Upper lobe of left lung (tissue), 6 donors: ENCODE measurements at places on chromosomes 3 and 15.

DNA sequence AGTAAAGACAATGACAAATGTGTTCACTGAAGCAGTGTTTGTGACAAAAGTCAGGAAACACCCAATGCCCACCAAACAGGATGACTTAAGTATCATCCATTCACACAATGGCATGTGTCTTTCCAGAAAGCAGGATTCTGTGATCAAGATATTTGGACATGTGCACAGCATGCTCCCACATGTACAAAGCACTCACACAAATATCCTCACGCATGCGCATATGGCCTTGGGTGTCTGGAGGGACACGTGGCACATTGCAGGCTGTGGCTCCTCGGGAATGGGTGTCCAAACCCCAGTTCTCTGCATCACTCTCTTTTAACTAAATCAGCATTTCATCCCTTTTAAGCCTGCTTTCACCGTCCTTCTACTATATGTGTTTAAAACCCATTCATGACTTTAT, 130.5 kb downstream of the KLF13 start:
- H3K4me1 ChIP-seq: peaks cover 4% of the 10 kb centered on the region
- peak; percentile 13 for DNase-seq
- no peaks in the 10 kb centered on the region for H3K36me3 ChIP-seq
- no peaks in the 10 kb centered on the region for H3K27me3 ChIP-seq

GRCh38 chr3:135471911-135472310, 493.6 kb upstream of the PPP2R3A start:
- H3K4me1 ChIP-seq: no peaks in the 10 kb centered on the region
- DNase-seq: no peak
- H3K4me3 ChIP-seq: no peak overlapping the region
- H3K36me3 ChIP-seq: no peaks in the 10 kb centered on the region
- H3K27me3 ChIP-seq: no peaks in the 10 kb centered on the region

- H3K4me3 ChIP-seq: no peak overlapping the region
- peak overlapping the region; percentile 46 for H3K27ac ChIP-seq
- H3K36me3 ChIP-seq: peaks cover 66% of the 10 kb centered on the region
- H3K4me1 ChIP-seq: peaks cover 10% of the 10 kb centered on the region
- peak; percentile 91 for DNase-seq
These were observed 12.6 kb upstream of the LMAN1L start for GRCh38 chr15:74799856-74800558.

- no peaks in the 10 kb centered on the region for H3K27me3 ChIP-seq
- no peaks in the 10 kb centered on the region for H3K36me3 ChIP-seq
- H3K4me1 ChIP-seq: no peaks in the 10 kb centered on the region
- H3K4me3 ChIP-seq: no peak overlapping the region
- no peak overlapping the region for H3K27ac ChIP-seq
These were observed 853.8 kb downstream of the IGSF11 start for GRCh38 chr3:118180853-118181252.

DNA sequence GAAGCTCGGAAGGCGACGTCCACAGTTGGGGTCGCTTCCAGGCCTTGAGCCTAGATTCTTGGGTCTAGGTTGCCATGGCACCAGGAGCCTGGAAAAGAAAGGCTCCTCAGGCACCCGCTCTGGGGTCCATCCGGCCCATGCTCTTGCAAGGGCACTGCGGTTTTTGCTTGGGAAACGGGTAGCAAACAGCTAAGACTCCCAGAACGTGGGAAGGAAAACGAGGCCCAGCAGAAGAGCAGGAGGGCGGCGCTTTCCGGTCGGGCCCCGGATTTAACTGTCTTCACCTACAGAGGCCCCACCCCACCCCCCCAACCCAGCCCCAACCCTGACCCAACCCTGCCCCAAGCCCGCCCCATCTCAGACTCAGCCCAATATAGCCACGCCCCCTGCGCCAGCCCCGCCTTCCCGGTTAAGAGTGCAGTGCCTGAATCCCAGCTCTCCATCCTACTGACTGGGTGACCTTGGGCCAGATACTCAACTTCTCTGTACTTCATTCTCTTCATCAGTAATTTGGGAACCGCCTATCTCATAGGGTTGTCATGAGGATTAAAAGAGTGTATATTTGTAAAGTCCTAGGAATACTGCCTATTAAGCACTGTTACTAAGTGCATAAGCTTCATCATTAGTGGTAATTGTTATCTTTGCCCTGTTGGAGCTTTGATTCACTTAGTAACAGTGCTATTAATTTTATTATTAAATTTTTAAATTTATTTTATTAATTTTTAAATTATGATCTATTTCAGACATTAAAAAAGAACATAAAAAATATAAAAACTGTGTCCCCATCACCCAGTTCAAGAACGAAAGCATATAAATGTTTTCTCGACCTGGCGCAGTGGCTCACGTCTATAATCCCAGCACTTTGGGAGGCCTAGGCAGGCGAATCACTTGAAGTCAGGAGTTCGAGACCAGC, 28.4 kb upstream of the SMAD6 start:
- peak; percentile 70 for DNase-seq
- H3K27ac ChIP-seq: no peak overlapping the region
- H3K36me3 ChIP-seq: no peaks in the 10 kb centered on the region
- H3K4me1 ChIP-seq: peaks cover 24% of the 10 kb centered on the region
- H3K4me3 ChIP-seq: no peak overlapping the region

DNA sequence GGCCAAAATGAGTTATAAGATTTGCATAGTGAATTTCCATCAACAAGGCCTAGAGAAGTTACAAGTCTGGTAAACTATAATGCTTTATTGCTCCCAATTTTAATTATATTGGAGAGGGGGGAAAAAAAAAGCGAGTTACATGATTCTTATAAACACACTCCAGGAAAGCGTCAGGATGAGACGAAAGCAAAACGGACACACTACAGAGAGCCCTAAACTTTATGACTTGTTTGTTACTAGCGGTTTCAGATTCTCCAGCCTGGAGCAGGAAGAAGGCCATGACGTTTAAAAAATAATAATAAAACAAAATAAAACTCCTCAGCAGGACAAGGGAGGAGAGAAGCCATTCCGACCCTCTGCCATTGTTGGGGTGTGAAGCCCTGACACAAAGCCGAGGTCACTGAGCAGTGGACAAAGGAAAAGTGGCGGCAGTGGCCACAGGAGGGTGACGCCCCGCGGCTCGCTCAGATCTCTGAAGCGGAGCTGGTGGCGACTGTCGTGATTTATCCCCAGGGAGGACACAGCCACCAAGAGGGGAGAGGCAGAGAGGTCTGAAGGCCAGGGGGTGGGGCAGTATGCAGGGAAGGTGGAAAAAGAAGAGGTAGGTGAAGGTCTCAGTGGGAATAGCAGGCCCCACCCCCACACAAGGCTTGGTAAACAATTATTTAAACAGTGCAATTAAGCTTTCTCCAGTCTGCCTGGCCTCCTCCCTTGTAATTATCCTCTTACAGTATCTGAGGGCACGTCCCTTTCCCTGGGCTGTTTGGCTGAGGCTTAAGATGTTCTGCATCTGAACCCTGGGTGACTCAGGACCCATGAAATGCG, 45.3 kb downstream of the ADAMTS9 start:
- no peaks in the 10 kb centered on the region for H3K27me3 ChIP-seq
- H3K4me3 ChIP-seq: no peak overlapping the region
- DNase-seq: no peak
- H3K4me1 ChIP-seq: no peaks in the 10 kb centered on the region

GRCh38 chr3:120364821-120365220, 15.7 kb upstream of the LRRC58 start:
- no peaks in the 10 kb centered on the region for H3K4me1 ChIP-seq
- no peak overlapping the region for H3K27ac ChIP-seq
- no peaks in the 10 kb centered on the region for H3K36me3 ChIP-seq
- DNase-seq: no peak

- no peak overlapping the region for H3K4me3 ChIP-seq
- no peaks in the 10 kb centered on the region for H3K27me3 ChIP-seq
- H3K27ac ChIP-seq: peak overlapping the region; percentile 73
These were observed 26.2 kb downstream of the ATOSA start for GRCh38 chr15:52652984-52653383.

DNA sequence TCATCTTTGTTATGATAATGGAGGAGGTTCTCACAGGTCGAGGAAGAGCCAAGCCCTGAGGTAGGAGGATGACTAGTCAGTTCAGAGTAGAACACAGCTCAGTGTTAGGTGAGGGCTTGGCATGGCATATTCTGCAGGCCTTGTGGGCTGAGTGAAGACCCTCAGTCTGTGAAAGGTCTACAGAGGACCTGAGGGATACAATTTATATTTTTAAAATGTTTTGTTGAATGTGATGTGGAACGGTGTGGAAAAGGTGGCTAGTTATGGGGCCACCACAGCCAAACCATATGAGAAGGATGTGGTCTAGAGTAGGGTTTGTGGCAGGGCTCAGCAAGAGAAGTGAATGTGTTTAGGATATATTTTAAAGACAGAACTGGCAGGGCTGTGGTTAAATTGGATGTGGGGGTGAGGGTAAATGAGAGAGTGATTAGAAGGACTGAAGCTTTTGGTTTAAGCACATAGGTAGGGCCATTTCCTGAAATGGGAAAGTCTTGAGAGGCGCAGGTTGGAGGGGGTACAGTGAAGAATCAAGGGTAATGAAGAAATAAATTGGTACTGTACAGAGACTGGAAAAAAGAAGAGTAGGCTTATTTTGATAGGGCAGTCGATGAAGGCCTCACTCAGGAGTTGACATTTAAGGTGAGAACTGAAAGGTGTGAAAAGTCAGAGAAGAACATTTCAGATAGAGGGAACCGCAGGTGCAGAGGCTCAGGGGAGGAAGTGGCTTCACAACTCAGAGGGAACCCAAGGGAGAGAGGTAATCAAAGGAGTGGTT, 60.5 kb downstream of the SPTSSB start:
- H3K4me3 ChIP-seq: no peak overlapping the region
- DNase-seq: no peak
- no peaks in the 10 kb centered on the region for H3K4me1 ChIP-seq

DNA sequence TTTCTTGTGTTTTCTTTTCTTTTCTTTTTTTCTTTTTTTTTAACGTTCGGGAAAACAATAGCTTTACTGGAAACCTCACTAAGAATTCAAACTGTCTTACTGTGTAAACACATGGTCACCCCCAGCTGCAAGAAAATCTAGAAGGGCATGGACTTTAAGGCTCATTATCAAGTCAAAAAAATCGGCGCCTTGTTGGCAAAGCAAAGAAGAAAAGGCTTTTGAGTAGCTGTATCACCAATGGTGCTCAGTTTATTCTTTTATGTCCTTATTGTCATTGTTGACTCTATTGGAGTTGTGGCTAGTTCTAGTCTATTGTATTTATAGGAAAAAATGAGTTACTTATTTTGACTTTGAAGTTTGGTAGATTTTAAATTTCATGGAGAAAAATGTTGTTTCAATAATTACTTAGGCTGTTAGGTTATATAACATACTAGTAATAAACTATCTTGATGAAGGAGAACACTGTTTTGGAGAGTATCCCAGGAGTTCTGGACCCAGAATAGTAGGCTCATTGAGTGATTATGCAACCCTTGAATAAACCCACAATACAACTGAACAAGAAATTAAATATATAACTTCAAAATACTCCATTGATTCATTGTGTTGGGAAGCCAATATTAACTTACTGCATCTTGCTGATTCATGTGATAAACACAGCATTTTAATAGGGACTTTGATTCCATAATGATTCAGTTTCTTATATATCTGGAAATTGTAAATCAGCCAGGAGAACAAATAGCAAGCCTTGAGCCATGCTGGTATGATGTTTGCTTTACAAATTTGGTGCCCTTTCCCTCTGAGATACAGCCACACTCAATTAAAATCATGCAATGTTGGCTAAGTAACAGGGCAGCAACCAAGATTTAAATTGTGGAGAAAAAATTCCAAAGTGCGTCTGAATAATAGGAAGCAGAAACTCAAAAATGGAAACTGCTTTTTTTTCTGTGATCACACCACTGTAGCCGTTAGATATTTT, 27.8 kb upstream of the GOLIM4 start:
- H3K27ac ChIP-seq: no peak overlapping the region
- peaks cover 8% of the 10 kb centered on the region for H3K4me1 ChIP-seq
- no peaks in the 10 kb centered on the region for H3K27me3 ChIP-seq
- H3K4me3 ChIP-seq: no peak overlapping the region
- no peak for DNase-seq

DNA sequence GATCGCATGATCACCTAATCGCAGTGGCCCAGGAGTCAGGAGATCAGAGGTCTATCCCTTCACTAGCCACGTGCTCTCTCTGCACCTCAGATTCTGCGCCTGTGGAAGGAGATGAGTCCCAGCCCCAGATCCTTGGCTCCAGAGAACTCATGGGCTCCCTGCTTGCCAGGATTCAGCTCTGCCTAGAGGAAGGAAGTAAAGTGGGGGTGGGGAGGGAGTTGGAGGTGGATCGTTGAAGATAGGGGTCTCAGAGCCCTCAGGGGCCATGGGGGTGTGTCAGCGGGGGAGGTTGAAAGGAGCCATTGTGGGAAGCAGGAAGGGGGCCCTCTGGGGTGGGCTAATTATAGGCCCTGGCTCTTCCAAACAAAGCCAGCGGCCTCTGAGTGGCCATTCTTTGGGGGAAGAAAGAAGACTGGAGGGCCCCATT, 11.3 kb upstream of the STRA6 start:
- DNase-seq: no peak
- peaks cover 6% of the 10 kb centered on the region for H3K4me1 ChIP-seq
- no peak overlapping the region for H3K4me3 ChIP-seq
- no peaks in the 10 kb centered on the region for H3K36me3 ChIP-seq

DNA sequence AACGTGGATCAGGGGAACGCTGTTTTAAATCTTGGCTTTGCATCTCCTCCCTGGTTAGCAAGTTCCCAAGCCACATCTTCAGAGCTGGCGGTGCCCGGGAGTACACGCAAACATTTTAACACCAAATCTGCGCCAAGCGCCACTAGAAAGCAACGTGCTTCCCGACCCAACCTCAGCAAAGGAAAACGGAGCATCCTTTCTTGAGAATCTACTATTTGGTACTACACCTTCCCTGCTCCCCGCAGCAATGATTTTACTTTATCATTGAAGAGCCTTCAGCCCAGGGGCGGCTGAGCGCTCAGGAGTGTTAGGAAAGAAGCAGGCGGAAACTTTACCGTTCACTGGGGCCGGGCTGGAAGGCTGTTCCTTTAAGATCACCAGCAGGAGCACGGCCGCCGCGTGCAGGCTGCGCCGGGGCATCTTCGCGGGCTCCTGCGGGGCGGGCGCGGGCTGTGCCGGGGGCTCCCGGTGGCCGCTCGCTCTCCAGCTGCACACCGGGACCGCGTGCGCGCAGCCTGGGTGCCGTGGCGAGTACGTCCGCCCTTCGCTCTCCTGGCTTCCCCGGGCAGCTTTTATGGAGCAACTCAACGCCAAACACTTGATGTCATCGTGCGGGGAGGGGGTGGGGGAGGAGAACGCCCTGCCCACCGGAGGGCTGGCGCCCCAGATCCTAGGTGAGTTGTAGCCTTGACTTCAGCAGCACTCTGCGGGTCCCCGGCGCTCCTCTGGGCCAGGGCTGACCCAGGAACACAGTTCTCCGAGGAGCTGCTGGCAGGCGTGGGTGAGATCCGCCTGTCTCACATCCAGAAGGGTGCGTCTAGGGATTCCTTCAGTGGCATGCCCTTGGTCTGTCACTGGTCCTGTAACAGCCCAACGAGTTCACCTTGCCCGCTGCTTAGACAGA, at the start of gene CA12:
Gene CA12 (minus strand): TSS at position 546 of the 904 bp plus-strand sequence. CDS start 126 bp downstream, at position 420.
- no peaks in the 10 kb centered on the region for H3K36me3 ChIP-seq
- no peak within 1 kb of the TSS for H3K27ac ChIP-seq
- peak within 1 kb of the TSS; percentile 1 for H3K4me3 ChIP-seq
- H3K27me3 ChIP-seq: no peaks in the 10 kb centered on the region

- peak; percentile 13 for DNase-seq
- H3K27ac ChIP-seq: no peak overlapping the region
- H3K4me3 ChIP-seq: no peak overlapping the region
- H3K36me3 ChIP-seq: no peaks in the 10 kb centered on the region
These were observed 61.1 kb upstream of the IQSEC1 start for GRCh38 chr3:13134166-13134878.
